Activated naive CD4-positive, alpha-beta T cell treated with Interleukin-2 at 50 U/mL for 16 hours (primary cell): ENCODE measurements at places on chromosomes 2 and 18.

DNA sequence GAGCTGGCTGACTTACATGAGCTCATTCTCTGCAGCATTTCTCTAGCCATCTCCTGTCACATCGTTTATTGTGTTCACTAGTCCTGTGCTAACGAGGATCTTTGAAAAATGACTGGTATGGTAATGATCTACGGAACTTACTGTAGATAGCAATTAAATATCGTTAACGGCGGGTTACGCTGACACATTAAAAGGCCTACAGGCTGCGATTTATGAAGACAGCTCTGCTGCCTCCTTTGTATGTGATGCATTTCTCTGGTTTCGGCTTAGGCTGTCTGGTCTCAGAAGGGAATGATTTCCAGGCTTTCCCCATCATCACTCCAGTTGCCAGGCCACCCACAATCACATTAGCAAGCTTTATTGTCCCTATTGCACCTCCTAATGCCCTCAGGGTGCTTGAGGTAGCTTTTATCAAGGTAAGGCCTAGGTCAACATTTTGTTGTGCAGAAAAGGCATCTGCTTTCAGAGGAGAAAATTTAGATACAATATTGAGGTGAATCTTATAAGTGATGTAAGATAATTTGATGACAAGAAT lies 284.4 kb downstream of the SOX11 start:
- no peak for DNase-seq

GRCh38 chr2:215664847-215665525 lies 229.1 kb upstream of the FN1 start:
- DNase-seq, result no peak

DNA sequence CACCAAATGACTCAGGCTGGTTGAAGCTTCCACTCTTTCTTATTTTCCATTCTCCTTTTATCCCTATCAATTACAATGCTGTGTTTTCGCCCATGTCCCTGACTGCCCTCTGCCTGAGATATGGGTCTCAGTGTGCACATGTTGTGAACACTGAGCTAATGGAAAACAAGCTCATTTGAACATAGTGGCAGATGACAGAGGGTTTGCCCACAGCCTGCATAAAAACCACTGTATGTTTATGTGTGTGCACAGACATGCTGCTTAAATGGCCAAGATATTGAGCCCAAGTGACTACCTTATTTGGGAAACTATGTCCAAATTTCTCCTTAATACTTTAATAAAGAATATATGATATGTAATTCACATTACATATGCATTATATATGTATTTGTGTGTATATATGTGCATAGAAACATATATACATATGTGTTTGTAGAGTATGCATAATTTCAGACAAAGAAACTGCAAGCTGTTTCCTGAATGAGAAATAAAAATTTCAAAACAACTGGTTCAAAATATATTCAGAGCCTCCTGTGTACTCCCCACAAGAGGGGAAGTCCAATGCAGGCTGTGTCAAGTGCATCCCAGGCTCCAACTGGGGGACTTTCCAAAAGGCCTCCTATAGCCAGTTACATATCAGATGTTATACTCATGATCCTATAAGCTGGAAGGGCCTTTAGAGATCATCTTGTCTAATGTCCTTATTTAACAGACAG lies 92.7 kb upstream of the CD302 start:
- no peak for DNase-seq

DNA sequence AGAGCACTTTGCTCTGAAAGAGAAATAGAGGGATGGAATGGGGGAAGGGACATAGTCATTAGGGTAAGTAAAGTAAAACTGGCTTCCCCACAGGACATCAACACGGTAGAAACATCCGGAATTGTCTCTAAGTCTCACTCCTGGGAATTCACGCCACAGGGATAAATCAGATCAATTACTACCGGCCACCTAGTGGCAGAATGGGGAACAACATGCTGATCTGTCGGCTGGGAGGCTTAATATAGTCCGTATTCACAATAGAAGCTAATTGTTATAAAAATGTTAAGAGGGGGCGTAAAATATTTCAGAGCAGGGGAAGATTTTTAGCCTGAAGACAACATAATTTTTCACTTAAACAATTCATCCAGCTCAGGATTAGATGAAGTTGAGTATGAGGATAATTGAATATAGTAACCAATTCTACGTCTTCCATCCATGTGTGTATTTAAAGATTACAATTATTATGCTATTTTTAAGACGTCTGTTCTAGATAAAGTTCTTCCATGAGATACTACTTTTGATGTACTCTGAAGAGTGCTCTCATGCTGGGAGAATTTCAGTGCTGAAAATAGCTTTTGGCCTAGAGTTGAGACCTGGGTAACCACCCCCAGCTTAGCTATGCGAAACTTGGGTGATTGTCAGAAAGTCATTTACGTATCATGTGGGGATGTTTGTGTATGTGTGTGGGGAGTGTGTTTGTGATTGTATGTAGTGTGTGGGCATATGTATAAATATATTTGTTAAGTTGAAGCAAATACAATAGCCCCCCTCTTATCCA lies 65.7 kb downstream of the LRRTM1 start:
- DNase-seq, result no peak

DNA sequence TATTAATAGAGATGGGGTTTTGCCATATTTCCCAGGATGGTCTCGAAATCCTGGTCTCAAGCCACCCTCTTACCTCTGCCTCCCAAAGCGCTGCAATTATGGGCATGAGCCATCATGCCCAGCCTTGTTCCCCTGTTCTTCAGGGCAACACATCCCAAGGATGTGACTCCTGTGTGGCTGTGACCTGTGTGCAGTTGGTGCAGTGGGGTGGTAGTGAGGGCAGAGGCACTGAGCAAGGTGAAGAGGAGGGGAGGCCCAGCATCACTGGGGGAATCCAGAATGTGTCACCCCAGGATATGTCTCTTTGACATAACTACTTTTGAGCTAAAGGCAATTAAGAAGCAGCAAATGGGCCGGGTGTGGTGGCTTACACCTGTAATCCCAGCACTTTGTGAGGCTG lies 23.4 kb downstream of the CENPA start:
- DNase-seq, result no peak

DNA sequence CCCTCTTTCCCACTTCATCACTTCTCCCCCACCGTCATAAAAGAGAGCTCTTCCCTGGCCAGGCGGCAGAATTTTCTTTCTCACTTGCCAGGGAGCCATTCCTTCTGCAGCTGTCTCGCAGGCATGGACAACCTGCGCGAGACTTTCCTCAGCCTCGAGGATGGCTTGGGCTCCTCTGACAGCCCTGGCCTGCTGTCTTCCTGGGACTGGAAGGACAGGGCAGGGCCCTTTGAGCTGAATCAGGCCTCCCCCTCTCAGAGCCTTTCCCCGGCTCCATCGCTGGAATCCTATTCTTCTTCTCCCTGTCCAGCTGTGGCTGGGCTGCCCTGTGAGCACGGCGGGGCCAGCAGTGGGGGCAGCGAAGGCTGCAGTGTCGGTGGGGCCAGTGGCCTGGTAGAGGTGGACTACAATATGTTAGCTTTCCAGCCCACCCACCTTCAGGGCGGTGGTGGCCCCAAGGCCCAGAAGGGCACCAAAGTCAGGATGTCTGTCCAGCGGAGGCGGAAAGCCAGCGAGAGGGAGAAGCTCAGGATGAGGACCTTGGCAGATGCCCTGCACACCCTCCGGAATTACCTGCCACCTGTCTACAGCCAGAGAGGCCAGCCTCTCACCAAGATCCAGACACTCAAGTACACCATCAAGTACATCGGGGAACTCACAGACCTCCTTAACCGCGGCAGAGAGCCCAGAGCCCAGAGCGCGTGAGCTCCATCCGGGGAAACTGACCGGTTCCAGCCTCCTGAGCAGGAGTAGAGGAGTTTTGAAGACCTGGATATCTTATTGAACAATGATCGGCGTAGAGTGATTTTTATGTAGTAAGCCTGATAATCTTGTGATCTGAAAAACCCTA lies at the start of gene MSGN1:
MSGN1 (plus strand) TSS at position 65 of the 850 bp plus-strand sequence; CDS start at position 124, 59 bp downstream.
- no peak for DNase-seq

- no peak for DNase-seq
These were observed 123.5 kb downstream of the GLI2 start for GRCh38 chr2:120859128-120859527.

- no peak for DNase-seq
These were observed 239.8 kb downstream of the SEPTIN10 start for GRCh38 chr2:109373791-109374547.

DNA sequence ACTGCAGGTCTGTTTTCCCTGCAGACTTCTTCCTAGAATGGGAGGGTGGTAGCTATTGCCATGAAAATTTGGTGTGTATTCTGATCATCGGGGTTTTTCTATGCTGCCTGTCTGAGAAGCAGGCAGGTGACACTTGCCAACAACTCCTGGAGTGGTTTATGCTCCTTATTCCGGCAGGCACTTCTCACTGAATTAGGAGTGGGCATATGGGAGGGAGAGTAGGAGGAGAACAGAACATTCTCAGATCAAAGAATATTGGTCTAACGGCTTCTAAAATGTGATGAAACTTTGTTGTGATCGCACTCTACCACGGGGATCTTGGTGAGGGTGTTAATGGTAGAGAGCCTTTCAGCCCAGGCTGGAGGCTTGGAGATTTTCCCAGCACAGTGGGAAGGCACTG lies 480.8 kb downstream of the PLCL1 start:
- DNase-seq, result no peak

GRCh38 chr2:126359494-126359893 lies 296.5 kb upstream of the GYPC start:
- DNase-seq, result no peak

- no peak for DNase-seq
These were observed 270.7 kb downstream of the SRBD1 start for GRCh38 chr2:45340318-45340717.

DNA sequence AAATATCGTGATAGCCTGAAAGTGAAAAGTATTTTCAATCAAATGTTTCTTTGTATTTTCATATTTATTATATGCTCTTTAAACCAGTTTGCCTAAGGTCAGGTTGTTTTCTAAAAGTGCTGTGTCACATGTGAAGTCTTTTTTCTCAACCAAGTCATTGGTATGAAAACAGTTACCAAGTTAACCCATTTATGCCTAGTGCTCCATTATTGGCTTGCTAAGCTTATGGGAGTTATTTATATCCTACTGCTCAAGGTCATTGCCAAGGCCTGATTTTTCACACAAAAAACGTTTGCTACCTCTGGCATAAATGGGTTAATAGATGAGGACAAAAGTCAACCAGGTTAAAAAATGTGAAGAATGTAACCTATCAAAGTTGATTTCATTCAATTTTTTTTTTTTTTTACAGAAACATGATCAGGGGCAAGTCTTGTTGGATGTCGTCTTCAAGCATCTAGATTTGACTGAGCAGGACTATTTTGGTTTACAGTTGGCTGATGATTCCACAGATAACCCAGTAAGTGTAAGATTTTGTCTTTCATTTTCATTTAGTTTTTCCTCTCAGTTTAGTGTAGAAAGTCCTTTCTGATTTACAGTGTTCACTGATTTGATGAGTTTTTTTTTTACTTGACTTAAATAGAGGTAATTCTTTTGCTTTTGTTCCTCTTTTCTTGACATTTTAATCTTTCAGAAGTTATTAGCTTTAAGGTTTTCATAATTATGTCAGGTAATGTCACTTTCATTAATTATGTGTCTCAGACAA lies 102.6 kb downstream of the PTPN4 start:
- DNase-seq, result no peak

DNA sequence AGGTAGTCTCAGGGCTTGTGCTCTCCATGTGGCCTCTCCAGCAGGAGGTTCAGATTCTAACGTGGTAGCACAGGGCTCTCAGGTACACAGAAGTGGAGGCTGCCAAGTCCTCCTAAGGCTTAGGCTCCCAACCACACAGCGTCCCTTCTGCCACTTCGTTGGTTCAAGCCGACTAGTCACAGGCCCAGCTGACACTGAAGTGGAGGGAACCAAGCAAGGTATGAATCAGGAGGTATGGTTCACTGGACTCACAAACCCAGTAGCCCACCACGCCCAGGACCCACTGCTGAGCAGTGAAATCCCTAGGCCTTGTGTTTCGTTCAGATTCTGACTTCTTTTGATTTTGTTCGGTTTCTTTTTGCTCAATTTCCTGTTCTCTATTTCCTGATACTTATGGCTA lies 46.0 kb upstream of the SEC11C start:
- no peak for DNase-seq

GRCh38 chr2:151632993-151633565 lies 101.2 kb downstream of the NEB start:
- DNase-seq, result no peak

DNA sequence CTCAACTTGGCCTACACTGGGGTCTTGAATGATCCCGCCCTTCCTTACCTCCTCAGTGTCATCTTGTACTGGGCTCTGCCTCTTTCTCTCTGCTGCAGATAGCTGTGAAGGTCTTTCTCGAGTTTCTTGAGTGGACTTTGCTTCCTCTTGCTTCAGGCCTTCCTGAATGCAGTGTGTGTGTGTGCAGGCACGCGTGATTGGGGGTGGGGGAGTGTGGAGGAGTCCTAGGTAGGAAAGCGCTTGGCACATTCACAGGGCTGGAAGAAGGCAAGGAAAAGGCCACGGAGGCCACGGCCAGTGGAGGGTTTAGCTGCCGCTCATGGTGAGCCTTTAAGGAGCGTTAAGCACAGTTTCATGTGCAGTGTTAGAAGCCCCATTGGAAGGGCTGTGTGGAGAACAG lies 5.5 kb downstream of the RALB start:
- no peak for DNase-seq

DNA sequence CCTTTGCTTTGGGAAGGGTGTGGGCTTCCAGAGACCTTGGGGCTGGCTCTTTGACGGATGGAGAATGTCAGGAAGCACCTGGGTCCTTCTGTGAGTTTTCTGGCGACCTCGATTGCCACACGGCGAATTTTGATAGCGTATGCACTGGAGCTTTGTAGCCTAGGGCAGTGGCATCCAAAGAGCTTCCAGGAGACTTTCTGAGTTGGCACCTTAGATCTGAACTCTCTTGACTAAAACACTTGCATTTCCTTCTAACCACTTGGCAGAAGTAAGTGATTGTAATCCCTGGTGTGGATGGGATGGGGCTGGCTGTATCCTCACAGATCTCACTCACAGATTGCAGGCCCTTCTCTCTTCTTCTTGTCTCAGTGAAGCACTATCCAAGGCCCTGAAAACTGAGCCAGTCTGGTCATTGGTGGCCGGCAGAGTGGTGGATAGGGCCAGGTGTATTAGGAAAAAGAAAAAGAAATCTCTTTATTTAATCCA lies 7.8 kb downstream of the RNF144A start:
- DNase-seq, result no peak

DNA sequence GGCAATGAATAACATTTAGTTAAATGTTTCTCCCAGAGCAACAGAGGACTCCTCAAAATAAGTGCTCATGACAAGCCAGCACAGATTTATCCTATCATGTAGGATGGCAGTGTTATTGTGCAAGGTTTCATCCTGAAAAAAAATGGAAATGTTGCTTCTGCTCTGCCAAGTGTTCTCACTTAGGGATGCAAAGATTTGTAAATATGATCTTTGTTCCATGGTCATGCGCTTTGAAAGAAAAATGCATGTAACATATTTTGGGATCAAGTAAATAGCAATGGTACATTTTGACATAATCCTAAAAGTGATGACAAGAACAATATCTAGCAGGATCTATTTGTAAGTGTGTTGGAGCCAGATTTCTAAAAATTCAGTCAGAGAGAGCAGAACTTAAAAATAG lies 229.5 kb upstream of the CCDC150 start:
- DNase-seq, result no peak

- DNase-seq, result no peak
These were observed 246.1 kb downstream of the EXOC6B start for GRCh38 chr2:72579591-72580180.

- no peak for DNase-seq
These were observed 2.2 kb downstream of the NOL4 start for GRCh38 chr18:34222307-34223163.
